Large intestine (tissue), 12 donors: ENCODE measurements at places on chromosomes 16 and 17. TPM values are rescaled to one million over a fixed set of nuclear protein-coding genes. Genes with fewer than 3 reads are reported as not detected.

SSTR5 gene
- 1.2 TPM for polyA plus RNA-seq

RBFOX1 gene
- polyA plus RNA-seq: 1.3 TPM

TEN1 gene
- 24.5 TPM for polyA plus RNA-seq

TRPV3 gene
- 15.0 TPM for polyA plus RNA-seq

TBKBP1 gene
- polyA plus RNA-seq: 11.5 TPM
